Temporal lobe (tissue), 4 donors: ENCODE measurements at places on chromosomes 11 and 22. TPM values are rescaled to one million over a fixed set of nuclear protein-coding genes. Genes with fewer than 3 reads are reported as not detected.

The CCDC73 gene
- under 0.01 TPM for total RNA-seq

The TRIM22 gene
- total RNA-seq: 10.6 TPM

The C22orf15 gene
- total RNA-seq: 0.25 TPM

The HBB gene
- total RNA-seq: 155 TPM

The NAALADL1 gene
- total RNA-seq: 1.5 TPM

The CD3E gene
- total RNA-seq: not detected

The EPS8L2 gene
- 1.2 TPM for total RNA-seq

The POU2F3 gene
- not detected for total RNA-seq

The GGTLC3 gene
- not detected for total RNA-seq

The OR2D3 gene
- not detected for total RNA-seq

The GPR83 gene
- 0.98 TPM for total RNA-seq

The CRACR2B gene
- under 0.01 TPM for total RNA-seq

The PTPN5 gene
- 24.6 TPM for total RNA-seq

The TMPRSS4 gene
- 0.74 TPM for total RNA-seq

The MAPK11 gene
- 16.0 TPM for total RNA-seq

The PLEKHB1 gene
- total RNA-seq: 14.3 TPM

The TRIM49 gene
- total RNA-seq: not detected

The TUT1 gene
- 6.1 TPM for total RNA-seq

The NCF4 gene
- total RNA-seq: 0.74 TPM

The FLRT1 gene
- 7.6 TPM for total RNA-seq

The PSMA1 gene
- total RNA-seq: 95.1 TPM

The C11orf65 gene
- 0.49 TPM for total RNA-seq

The LRRC74B gene
- total RNA-seq: not detected

The EFCAB6 gene
- total RNA-seq: 7.6 TPM

The TSGA10IP gene
- not detected for total RNA-seq

The B3GAT1 gene
- 60.2 TPM for total RNA-seq

The LMNTD2 gene
- under 0.01 TPM for total RNA-seq

The MS4A3 gene
- 0.98 TPM for total RNA-seq

The GALR3 gene
- not detected for total RNA-seq

The KDM4D gene
- total RNA-seq: 1.7 TPM

The ANKRD13D gene
- 39.1 TPM for total RNA-seq

The OMP gene
- not detected for total RNA-seq

The SLN gene
- 27.0 TPM for total RNA-seq

The CARNS1 gene
- 0.25 TPM for total RNA-seq

The C22orf31 gene
- total RNA-seq: not detected

The IGF2 gene
- total RNA-seq: 14.0 TPM

The PATE4 gene
- not detected for total RNA-seq

The LSP1 gene
- 0.98 TPM for total RNA-seq

The OR8H1 gene
- total RNA-seq: not detected

The NF2 gene
- 34.9 TPM for total RNA-seq

The MALAT1 gene
- total RNA-seq: 8,183 TPM

The PTPRJ gene
- total RNA-seq: 13.8 TPM

The RAB1B gene
- total RNA-seq: 34.2 TPM

The SYT7 gene
- 27.5 TPM for total RNA-seq

The DCDC1 gene
- 1.2 TPM for total RNA-seq

The SLC22A12 gene
- total RNA-seq: not detected
